ENCODE measurements at places on chromosomes 6 and 20. TPM values are rescaled to one million over a fixed set of nuclear protein-coding genes. Genes with fewer than 3 reads are reported as not detected.

The GABRR1 gene
- polyA plus RNA-seq = not detected

The MMP24 gene
- 28.6 TPM for polyA plus RNA-seq

The OPRM1 gene
- not detected for polyA plus RNA-seq

The CGAS gene
- 1.2 TPM for polyA plus RNA-seq

The PRSS16 gene
- polyA plus RNA-seq = 24.8 TPM

The MAFB gene
- polyA plus RNA-seq = 2.7 TPM

The MAD2L1BP gene
- polyA plus RNA-seq = 32.9 TPM

The NKAIN2 gene
- 18.3 TPM for polyA plus RNA-seq

The ARFGEF3 gene
- polyA plus RNA-seq = 17.7 TPM

The DCDC2 gene
- 0.88 TPM for polyA plus RNA-seq

The GNAS-AS1 gene
- not detected for polyA plus RNA-seq

The PKHD1 gene
- polyA plus RNA-seq = not detected

The VAPB gene
- 93.3 TPM for polyA plus RNA-seq

The CCN6 gene
- not detected for polyA plus RNA-seq

The HLA-DMB gene
- 12.4 TPM for polyA plus RNA-seq

The RRAGD gene
- polyA plus RNA-seq = 38.8 TPM

The ADAM33 gene
- polyA plus RNA-seq = 0.42 TPM

The C6orf132 gene
- 0.34 TPM for polyA plus RNA-seq

The EGFL8 gene
- 11.5 TPM for polyA plus RNA-seq

The LHFPL5 gene
- polyA plus RNA-seq = 5.4 TPM

The ARMH2 gene
- not detected for polyA plus RNA-seq
